CD4-positive, alpha-beta memory T cell (primary cell): ENCODE measurements at places on chromosomes 7 and 10.

DNA sequence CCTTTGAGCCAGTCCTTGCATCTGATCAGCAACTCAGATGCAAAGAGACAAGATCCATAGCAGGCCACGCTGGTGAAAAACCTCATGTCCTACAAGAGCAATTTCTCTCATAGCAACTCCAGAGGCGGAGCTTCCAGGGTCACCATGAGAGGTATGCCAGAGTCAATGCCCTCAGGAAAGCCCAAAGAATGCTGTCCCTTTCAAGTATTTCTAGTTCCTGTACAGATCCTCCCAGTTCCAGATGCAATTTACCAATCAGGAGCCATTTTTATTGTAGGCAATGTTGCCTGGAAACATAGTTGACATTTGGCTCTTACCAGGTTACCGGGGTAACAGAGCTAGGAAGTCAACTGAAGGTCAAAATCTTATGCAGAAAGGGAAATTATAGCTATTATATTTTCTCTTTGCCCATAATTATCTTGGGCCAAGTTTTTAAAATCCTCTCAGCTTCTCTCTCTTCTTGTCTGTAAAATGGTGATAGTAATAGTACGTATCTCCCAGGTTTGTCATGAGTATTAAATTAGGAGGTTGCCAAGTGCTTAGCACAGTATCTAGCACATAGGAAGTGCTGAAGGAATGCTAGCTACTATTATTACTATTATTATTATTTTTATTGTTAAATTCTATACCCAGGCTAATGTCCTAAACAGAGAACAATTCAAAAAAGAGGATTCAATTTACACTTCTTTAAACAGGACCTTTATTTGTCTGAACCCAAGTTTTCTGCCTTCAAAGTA lies 46.3 kb upstream of the TM9SF3 start:
- DNase-seq: no peak

GRCh38 chr7:78530351-78530750 lies 731.8 kb downstream of the PHTF2 start:
- DNase-seq: no peak

- DNase-seq: no peak
Measured at GRCh38 chr10:132232023-132232951, 45.5 kb downstream of the DPYSL4 start.

GRCh38 chr7:3128857-3129490 lies 85.3 kb upstream of the CARD11 start:
- DNase-seq: no peak

DNA sequence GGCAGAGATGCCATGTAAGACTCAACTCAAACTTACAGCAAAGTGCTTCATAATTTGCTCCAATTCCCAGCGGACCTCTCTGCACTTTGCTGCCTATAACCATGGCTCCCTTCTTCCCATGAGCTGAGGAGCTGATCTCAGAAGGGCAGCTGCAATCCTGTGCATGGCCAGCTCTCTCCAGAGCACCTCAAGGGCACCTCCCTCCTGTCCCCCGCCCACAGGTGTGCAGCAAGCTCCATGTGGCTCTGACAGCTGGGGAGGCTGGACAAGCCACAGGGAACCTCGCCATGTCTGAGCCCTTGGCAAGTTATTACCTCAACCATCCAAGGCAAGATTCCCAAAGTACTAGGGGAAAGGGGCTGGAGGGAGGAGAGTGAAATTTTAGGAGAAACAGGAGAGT lies 61.1 kb upstream of the DDC start:
- no peak for DNase-seq

GRCh38 chr10:88129013-88129412 lies 265.6 kb downstream of the PTEN start:
- DNase-seq: no peak

DNA sequence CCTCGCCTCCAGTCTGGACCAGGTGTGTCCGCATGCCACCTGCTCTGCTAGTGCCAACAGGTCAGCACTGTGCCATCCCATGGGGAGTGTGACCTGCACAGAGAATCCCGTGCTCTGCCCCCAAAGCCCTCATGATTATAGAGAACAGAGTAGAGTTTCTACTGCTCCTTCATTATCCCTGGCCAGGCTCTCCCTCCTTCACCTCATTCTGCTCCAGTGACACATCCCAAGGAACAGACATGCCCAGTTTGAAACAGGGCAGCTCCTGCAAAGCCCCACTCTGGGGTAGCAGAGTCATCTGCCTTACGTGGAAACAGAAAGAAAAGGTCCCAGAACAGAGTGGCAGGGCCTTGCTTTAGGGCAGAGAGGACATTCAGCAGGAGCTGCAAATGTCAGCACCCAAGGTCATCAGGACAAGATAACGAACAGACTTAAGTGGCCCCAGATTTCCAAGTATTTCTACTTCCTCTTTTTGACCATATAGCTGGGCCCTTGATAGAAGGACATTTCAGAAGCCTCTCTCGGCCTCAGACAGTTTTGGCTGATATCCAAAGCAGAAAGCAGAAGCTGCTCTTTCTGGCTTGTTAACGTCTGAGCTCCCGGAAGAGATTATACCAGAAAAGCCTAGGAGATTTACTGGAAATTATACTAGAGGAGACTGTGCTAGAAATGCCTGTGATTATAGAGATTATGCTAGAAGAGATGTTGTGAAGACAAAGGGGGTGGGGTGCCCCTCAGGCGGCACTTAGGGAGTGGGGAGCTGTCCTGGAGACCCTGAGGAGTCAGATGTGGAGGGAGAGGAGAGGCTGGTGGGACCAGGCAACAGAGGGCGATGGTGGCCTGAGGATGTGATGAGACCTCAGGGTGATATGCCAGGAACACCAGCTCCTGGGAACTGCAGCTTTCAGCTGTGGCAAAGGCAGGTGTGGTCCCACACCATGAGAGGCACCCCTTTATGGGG lies 12.6 kb downstream of the TMEM176B start:
- no peak for DNase-seq

GRCh38 chr10:102341038-102341688 lies 54.3 kb upstream of the NFKB2 start:
- no peak for DNase-seq

DNA sequence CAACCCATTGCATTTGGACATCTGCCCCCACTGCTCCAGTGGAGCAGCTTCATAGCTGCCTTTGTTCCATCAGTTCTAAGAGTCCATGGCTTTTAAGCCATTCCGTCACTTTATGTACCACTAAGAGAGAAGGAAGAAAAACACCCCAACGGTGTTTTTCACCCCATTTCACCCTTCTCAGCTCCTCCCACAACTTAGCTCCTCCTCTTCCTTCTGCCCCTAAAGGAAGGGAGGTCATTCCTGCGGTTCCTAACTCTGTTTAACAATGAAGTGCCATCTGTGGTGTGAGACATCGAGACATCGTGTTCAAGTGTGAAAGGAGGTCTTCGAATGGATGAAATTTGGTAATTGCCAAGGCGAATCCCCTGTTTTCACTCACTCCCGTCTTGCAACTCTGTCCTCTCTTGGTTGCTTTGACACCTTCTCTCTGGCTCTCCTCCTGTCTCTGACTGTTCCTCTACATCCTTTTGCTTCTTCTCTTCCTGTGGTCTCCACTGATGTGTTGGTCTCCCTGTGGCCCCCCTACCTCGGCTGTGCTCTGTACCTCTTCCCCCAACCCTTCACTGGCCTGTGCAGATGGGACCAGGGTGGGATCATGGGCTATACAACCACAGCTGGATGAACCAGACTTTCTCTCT lies 23.0 kb downstream of the SMKR1 start:
- no peak for DNase-seq

DNA sequence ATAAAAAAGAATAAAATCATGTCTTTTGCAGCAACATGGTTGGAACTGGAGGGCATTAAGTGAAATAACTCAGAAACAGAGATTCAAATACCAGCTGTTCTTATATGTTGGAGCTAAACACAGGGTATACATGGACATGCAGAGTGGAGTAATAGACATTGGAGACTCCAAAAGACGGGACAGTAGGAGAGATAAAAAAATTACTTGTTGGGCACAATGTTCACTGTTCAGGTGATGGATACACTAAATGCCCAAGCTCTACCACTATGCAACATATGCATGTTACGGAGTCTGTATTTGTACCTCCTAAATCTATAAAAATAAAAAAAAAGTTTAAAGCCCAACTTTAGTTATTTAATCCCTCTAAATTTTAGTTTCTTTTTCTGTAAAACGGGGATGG lies 184.6 kb upstream of the TPK1 start:
- DNase-seq: no peak

DNA sequence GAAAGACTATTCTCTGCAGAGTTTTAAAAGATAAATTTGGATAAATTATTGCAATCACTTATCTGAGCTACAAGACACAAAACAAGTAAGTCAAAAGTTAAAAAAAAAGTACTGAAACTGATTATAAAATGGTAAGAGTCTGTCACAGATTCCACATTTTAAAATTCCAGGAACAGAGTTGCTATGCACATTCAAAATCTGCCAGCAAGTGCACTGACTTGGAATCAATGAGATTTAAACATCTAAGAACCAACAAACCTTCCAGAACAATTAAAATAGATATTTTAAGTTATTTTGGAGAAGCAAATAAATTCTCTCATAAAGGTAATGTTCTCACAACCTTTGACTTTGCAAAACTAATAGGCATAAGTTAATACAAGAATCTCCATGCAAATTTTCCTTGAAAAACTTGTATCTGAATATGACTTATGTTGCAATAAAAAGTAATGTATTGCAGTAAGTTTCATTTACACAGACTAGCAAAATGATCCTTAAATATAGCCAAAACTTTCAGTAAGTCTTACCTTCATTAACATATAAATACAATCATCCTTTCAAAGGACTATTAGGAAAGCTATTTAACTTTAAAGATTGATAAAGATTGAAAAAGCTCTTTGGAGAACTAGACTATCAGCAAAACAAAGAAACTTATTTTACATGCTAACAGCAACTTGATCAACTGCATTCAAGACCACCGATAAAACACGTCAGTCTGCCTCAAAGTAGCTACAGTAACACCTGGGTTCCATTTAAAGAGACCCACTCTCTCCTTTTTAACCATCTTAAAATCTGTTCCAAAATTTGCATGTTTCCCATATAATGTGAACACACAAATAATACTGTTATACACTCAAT lies 4.4 kb downstream of the ETV1 start:
- DNase-seq: no peak

- no peak for DNase-seq
Measured at GRCh38 chr10:102016416-102016815, 39.6 kb downstream of the ARMH3 start.

DNA sequence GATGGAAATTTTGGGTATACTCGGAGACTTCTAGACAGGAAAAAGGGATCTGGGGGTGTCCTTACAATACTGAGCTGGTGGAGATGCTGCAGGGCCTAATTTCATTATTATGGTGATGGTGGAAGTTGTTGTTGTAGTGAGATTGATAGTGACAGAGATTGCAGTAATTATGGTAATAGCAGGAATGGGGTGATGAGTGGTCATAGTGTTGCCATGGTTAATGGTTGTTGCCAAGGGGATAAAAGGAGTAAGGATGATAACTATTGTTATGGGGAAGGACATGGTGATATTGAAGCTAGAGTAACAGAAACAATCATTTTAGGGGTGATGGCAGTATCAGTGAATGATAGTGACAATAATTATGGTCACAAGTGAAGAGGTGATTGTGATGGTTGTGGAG lies 27.1 kb upstream of the LBX1 start:
- no peak for DNase-seq

DNA sequence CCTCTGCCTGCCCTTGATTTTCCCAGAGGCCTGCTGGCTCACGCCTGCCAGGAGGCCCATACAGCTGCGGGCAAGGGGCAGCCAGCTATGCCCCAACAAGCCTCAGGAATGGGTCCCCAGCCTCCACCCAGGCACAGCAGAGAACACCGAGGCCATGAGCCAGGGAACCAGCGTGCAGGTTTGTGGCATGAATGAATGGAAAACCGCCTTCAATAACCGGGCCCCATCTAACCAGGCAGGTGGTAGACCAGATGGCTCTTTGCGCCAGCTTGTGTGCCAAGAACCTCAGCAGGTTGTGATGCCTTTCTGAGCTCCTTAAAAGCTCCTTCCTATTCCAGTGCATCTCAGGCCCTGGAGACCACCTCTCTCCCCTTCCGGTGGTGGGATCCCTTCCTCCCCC lies 50.2 kb downstream of the ELFN1 start:
- no peak for DNase-seq

DNA sequence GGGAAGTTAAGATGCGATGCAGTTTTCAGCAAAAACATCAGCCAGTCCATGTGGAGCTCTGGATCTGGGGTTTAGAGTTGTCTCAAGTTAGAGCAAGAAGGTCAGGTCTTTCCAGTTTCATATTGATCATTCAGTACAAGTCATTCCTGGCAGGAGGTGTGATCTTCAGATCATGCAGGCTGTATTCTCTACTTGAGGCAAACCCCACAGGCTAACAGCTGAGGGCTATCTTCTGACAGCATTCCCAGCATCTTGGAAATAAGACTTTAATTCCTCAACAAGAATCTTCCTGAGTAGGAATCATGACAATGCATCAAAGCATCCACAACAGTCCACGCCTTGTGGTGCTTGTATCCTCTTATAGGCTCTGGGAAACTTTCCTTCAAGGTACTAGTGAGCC lies 94.9 kb upstream of the ZNF438 start:
- no peak for DNase-seq
